Activated CD8-positive, alpha-beta memory T cell treated with anti-CD3 and anti-CD28 coated beads, Interleukin-2, amount 10 ng/mL, durations not matched to agents 7 days and 5 days (primary cell): ENCODE measurements at places on chromosomes 12 and 14. TPM values are rescaled to one million over a fixed set of nuclear protein-coding genes. Genes with fewer than 3 reads are reported as not detected.

Gene ANAPC7
- total RNA-seq: 74.9 TPM

Gene PTPRQ
- total RNA-seq: not detected

Gene PZP
- total RNA-seq: not detected

Gene WDHD1
- total RNA-seq: 57.4 TPM

Gene KLRF2
- total RNA-seq: not detected

Gene ART4
- not detected for total RNA-seq

Gene SPIC
- not detected for total RNA-seq

Gene SPATS2
- 11.3 TPM for total RNA-seq

- peaks cover 37% of the 10 kb centered on the region for H3K27me3 ChIP-seq
- H3K4me3 ChIP-seq: no peak overlapping the region
- H3K36me3 ChIP-seq: no peaks in the 10 kb centered on the region
- no peaks in the 10 kb centered on the region for H3K4me1 ChIP-seq
These were observed 37.4 kb upstream of the OVCH1 start for GRCh38 chr12:29534935-29535334.

- H3K27me3 ChIP-seq: no peaks in the 10 kb centered on the region
- DNase-seq: no peak
- no peak overlapping the region for H3K27ac ChIP-seq
- no peaks in the 10 kb centered on the region for H3K36me3 ChIP-seq
These were observed 11.8 kb downstream of the CCDC92 start for GRCh38 chr12:123960856-123961255.
